G401 (cell line): ENCODE measurements at places on chromosomes 7 and 10. TPM values are rescaled to one million over a fixed set of nuclear protein-coding genes. Genes with fewer than 3 reads are reported as not detected.

ENTPD7 gene
- total RNA-seq, result 8.4 and 17.0 TPM in 2 replicates

OR2F1 gene
- not detected in 2 replicates for total RNA-seq

CNPY1 gene
- not detected in 2 replicates for total RNA-seq

NUTM2A gene
- not detected in 2 replicates for total RNA-seq

PDE6C gene
- total RNA-seq, result not detected in 2 replicates

TNKS2 gene
- total RNA-seq, result 38.4 and 54.3 TPM in 2 replicates

SPAM1 gene
- not detected in 2 replicates for total RNA-seq

SHH gene
- not detected in 2 replicates for total RNA-seq

MRPS17 gene
- total RNA-seq, result 32.1 and 39.7 TPM in 2 replicates

HOXA3 gene
- 2.2 TPM in 1 of 2 replicates, not detected in the other for total RNA-seq

RTKN2 gene
- 3.1 and 4.5 TPM in 2 replicates for total RNA-seq

ANKRD30A gene
- total RNA-seq, result not detected in 2 replicates

RAMP3 gene
- total RNA-seq, result not detected in 2 replicates

MBL2 gene
- 0.17 and 0.43 TPM in 2 replicates for total RNA-seq

OR6B1 gene
- total RNA-seq, result not detected in 2 replicates

CCDC146 gene
- total RNA-seq, result 0.61 TPM in 1 of 2 replicates, not detected in the other

SUN3 gene
- 0.54 TPM in 1 of 2 replicates, not detected in the other for total RNA-seq

WASHC2A gene
- 30.6 and 38.3 TPM in 2 replicates for total RNA-seq

SFRP5 gene
- not detected in 2 replicates for total RNA-seq

VIPR2 gene
- not detected in 2 replicates for total RNA-seq

MGAM2 gene
- total RNA-seq, result not detected in 2 replicates

OR2A2 gene
- not detected in 2 replicates for total RNA-seq

RBM33 gene
- total RNA-seq, result 12.3 and 13.2 TPM in 2 replicates

CYP26C1 gene
- total RNA-seq, result 0.80 TPM in 1 of 2 replicates, not detected in the other

HMX3 gene
- total RNA-seq, result not detected in 2 replicates

GNAT3 gene
- total RNA-seq, result not detected in 2 replicates

MMP21 gene
- not detected in 2 replicates for total RNA-seq

HABP2 gene
- not detected in 2 replicates for total RNA-seq

CYP3A5 gene
- total RNA-seq, result not detected in 2 replicates

KLHL7 gene
- 33.1 and 36.0 TPM in 2 replicates for total RNA-seq

IKZF1 gene
- total RNA-seq, result not detected in 2 replicates

CYP3A4 gene
- total RNA-seq, result not detected in 2 replicates

SPDYE16 gene
- total RNA-seq, result not detected in 2 replicates

CHST15 gene
- not detected in 2 replicates for total RNA-seq

PLAC9 gene
- total RNA-seq, result 1.7 TPM in 1 of 2 replicates, not detected in the other

SNCG gene
- 53.5 and 71.1 TPM in 2 replicates for total RNA-seq

C10orf67 gene
- not detected in 2 replicates for total RNA-seq

DNAJB6 gene
- total RNA-seq, result 85.9 and 115 TPM in 2 replicates
